ENCODE measurements at places on chromosomes 1 and 21.

DNA sequence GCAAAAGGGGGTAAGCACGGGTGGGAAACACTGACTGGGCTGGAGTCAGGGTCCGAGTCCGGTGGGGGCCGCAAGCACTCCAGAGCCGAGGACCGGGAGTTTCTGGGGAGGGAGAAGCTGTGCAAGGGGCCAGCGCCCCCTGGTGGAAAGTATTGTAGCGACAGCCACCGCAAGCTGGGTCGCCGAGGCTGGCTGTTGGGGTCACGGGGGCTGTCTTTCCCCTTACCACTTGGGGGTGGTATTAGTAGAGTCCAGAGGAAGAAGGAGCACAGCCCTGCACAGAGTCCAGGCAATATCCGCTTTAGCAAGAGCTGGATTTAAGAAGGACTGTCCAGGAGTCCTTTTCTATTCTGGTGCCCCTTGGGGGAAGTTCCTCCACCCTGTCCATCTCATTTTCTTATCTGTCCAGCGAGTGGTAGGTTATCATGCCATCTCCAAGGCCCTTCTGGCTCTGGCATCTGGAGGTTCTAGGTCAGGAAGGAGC lies 17.9 kb upstream of the ETV3 start:
- no peak for DNase-seq

GRCh38 chr1:17119076-17119772 lies at the start of gene PADI2:
Gene PADI2 (minus strand): TSS chr1:17119451. CDS start chr1:17119371, 80 bp downstream.
- no peak for DNase-seq

- DNase-seq: no peak
These were observed 77.4 kb upstream of the CAMK1G start for GRCh38 chr1:209506101-209506500.

DNA sequence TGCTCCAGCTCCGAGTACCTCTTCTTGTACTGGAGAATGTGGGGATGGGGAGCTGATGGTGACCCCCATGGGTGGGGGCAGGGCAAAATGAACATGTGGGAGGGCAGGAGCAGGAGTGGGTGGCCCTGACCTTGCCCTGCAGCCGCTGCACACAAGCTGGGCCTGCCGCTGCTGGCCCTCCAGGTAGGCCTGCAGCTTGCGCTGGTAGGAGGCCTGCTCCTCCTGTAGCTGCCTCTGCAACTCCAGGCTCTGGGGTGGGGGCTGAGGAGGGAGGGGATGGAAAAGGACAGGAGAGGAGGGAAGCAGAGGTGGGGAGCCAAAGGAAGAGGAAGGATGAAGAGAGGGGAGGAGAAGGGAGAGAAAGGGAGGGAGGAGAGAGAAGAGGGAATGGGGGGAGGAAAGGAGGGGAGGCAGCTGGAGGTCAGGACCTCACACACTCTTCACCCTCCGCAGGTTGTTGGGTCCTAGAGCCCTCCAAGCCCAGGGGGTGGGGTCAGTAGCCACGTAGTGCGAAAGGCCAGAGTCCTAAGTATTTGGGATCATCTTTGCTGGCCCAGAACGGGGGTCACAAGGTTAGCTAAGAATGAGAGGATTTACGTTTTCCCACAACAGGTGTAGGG lies 22.9 kb downstream of the RNU1-1 start:
- DNase-seq: no peak

- DNase-seq: no peak
These were observed 124.6 kb downstream of the TGFBR3 start for GRCh38 chr1:91761295-91761721.

DNA sequence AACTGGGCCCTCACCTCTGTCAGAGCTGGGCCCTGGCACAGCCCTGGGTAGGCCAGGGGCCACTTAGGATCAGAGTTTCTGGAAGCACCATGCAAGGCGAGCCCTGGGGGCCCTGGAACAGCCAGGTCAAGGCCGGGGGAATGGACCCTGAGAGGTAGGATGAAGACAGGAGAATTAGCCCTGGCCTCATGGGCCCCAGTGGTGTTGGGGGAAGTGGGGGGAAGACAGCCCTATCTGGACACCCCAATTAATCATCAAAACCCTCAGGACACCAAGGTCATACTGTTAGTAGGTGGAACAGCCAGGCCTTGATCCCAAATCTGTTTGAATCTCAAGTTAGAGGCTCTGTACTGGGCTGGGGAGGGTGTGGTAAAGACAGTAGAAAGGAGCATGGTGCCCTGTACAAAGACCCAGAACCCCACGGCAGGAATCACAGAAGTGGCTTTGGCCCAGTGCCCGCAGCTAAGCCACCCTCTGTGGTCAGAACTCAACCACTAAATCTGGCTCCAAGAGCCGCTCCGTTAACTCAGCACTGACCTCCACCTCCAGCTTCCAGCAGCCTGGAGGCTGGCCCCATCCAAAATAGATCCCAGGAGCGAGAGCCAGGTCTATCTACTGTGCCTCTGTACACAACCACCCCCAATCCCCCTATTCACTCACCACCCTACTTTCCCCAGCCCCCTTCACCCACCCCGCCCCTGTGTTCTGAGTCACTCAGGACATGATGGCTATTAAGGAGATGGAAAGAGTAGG lies 14.0 kb upstream of the TRIM63 start:
- no peak for DNase-seq

GRCh38 chr1:58317086-58317485 lies 229.4 kb downstream of the OMA1 start:
- DNase-seq: no peak

DNA sequence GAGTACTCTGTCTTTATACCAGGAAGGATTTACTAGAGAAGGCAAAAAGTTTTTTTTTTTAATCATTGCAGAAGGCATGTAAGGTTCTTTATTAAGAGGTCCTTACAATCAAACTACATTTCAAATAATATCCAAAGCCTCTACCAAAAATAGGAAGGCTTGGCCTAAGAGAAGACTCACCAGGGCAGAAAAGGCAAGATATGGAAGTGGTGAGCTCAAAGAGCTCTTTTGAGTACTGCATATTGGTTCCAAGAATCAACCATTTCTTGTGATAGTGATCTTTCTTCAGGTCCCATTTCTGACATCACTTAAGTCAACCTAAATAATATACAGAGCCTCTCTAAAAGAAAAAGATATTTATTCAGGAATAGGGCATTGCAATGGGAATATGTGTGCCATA lies 153.2 kb downstream of the FASLG start:
- DNase-seq: no peak

Measured in NCI-H1417 treated with DMSO at 0.1 percent for 48 hours (cell line).